ENCODE measurements at places on chromosomes 1 and 21. TPM values are rescaled to one million over a fixed set of nuclear protein-coding genes. Genes with fewer than 3 reads are reported as not detected.

DNA sequence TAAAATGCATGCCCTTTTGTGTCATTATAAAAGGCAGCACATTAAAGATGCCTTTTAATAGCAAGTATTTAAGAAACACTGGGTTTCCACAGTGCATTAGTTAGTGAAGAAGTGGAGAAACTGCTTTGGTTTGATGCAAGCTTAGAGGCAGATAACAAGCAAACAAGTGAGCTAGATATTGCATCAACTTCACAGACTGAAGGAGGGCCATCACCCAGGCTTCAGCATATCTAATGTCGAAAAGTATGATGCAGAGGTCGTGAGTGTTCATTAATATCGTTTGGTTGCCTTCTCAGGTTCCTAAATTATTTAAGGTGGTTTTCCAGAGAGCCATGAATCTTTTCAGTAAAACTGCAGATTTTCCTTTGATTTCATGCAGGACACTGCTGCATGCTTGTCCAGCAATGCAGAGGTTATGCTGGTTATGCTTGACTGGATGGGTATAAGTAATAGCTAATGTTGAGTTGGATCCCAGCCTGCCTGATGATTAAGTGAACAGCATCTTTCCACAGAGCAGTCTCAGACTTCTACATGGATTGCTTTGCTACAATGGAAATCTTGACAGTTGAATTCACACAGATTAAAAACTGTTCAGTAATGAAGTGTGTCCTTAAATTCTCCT lies 69.7 kb upstream of the IPO9 start:
- no peak for DNase-seq

- no peak for DNase-seq
Observed at GRCh38 chr1:116794804-116795481, 40.7 kb downstream of the CD2 start.

DNA sequence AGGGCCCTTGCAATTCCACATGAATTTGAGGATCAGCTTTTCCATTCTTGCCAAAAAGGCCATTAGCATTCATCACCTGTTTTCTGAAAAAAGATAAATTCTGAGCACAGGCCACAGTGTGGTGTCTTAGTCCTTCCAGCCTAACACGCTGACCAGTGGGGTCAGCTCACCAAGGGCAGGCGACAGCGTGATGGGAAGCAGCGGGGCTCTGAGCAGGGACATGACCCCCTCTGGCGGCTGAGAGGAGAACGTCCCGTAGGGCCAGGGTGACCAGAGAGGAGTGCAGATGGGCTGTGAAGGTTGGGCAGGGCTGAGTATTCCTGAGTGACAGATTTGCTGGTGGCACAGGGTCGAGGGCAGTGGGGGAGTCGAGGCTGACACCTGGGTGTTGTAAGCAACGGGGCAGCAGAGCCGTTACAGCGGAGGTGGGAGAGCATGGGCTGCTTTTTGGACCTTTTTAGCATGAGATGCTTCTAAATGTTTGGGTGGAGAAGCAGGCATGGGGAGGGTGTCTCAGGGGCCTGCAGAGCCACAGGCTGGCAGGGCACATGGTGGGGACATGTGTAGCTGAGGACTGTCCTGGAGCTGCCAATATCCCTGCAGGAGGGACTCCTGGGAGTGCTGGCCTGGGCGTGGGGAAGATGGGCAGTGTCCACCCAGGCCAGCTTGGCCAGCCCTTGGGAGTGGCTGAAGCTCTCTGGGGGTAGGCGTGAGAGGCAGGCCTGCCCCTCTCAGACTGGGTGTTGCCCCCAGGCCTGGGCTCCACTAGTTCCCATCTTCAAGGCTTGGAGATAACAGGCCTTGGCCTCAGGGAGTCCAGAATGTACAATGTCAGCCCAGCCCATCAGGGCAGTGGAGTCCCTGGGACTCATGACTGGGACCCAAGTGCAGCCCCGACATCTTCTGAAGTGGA lies 8.6 kb upstream of the CALML6 start:
- peak; percentile 92 for DNase-seq

DNA sequence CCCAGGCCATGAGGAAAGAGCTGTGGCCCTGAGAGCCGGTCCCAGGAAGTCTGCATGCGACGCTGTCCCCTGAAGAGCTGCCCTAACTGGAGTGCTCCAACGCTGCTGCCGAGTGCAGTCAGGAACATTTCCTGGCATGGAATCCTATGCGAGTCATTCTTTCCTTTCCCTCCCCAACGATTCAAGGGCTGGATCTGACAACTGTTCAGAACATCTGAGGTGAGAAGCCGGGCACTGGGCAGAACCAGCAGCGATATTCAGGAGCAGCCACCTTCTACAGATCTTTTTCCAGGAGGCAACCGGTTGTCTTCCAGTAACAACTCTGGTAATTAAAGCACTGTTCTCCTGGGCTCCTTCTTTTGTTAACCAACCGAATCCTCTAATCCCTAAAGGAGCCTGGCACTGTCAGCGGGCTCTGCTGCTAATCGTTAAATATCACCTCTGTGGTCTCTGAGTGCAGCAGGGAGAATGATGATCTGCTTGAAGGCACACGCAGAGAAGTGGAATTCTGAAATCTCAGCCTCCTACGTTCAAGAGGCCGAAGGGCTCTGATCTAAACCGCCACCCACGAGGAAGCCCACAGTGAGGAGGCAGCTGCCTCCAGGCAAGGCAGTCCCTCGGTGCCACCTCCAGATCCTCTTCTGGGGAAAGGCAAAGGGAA lies 55.8 kb downstream of the SLC45A1 start:
- peak; percentile 70 for DNase-seq

DNA sequence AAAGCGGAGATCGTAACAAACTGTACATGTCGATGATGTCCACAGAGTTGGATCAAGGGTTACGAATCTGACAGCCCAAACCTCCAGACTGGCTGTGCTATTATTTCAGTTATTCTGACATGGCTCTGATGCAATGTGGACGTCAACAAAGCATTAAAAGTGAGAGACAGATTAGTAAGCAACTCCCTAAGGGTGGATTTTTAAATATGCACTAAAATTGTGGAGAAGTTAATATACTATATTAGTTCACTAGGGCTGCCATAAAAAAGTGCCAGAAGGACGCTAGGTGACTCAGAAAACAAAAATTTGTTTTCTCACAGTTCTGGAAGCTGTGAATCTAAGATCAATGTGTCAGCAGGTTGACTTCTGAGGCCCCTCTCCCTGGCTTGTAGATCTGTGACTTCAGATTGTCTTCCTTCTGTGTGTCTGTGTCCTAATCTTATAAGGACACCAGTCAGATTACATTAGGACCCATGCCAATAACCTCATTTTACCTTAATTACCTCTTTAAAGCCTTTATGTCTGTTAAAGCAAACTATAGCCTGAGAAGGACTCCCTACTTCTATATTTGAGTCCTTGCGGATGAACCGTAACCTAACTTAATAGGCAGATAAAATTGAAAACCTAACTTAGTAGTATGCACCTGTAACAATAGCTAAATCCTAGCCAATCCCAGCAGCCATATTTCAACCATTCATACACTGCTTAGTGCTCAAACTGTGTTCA lies 66.0 kb upstream of the BACH1 start:
- peak; percentile 32 for DNase-seq

DNA sequence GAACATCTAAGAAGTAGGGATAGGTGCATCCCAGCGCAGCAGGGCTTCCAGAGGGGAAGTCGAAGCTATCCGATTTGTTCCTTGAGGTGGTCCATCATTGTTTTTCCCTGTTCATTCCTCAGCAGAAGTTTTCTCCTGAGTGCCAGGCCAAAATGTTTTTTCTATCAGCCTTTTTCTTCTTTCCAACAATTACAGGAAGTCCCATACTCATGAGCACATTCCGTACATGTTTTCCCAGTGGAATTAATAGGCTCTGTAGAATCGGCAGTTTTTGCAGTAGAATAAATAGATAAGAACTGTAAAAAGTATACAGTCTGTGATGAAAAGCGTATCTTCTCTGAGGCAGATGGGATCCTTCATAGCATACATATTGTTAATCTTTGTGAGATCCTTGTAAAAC lies 24.8 kb downstream of the CD101 start:
- DNase-seq: no peak

Gene PEAR1
- total RNA-seq: 6.1 TPM
